ENCODE measurements at places on chromosomes 3 and 15.
A peak's percentile ranks its signal among the peaks of the same experiment; 100 is the strongest.

- no peak for DNase-seq
These were observed 1.1 kb downstream of the SEC11A start for GRCh38 chr15:84714821-84715220.

GRCh38 chr3:6799264-6799915 lies 61.5 kb upstream of the GRM7 start:
- DNase-seq = peak; percentile 2

- DNase-seq = no peak
These were observed 47.1 kb upstream of the MECOM start for GRCh38 chr3:169710619-169711018.

GRCh38 chr15:76799760-76800159 lies 105.4 kb downstream of the SCAPER start:
- DNase-seq = no peak

GRCh38 chr3:164144824-164145223 lies 933.5 kb downstream of the SI start:
- no peak for DNase-seq

- no peak for DNase-seq
These were observed 26.4 kb downstream of the CD47 start for GRCh38 chr3:108064293-108064887.

GRCh38 chr3:78791753-78792152 lies 976.0 kb downstream of the ROBO1 start:
- DNase-seq = no peak

- no peak for DNase-seq
These were observed 386.5 kb downstream of the LRTM1 start for GRCh38 chr3:54541369-54541768.

GRCh38 chr15:42385206-42385979 lies 26.1 kb downstream of the CAPN3 start:
- no peak for DNase-seq

DNA sequence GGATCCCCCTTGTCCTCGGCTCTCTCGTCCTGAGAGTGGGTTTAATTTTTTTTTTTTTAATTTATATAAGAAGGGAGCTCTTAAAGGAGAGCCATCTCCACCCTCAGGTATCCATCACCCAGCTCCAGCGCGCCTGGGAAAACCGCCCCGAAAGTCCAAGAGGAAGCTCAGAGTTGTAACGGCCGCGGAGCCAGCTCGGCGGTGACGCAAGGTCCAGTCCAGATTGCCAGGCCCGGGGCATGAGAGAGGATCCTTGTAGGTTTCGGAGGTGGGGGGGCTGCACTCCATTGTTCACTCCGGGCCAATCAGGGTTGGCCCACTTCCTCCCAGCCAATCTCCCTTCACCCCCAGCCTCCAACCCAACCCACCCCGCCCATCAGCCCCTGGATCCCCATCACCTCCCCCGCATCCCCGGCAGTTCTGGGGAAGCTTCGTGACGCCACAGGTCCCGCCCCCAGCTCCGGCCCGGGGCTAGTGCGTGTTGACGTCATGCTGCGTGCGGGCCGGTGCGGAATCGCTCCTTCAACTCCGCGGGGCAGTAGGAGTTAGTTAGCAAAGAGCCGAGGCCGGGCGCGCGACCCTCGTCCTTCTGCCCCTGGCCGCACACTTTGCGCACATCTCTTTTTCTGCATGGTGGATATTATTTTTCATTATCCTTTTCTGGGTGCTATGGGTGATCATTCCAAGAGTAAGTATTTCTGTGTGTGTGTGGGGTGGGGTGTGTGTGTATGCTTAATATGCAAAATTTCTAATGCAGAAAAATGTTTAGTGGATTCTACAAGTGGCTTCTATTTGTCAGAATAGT lies at the start of gene ISL2:
Gene ISL2, plus strand, starts transcription at position 520 of the 805 bp plus-strand sequence. Its CDS starts 111 bp downstream, at position 631.
- peak; percentile 36 for DNase-seq

GRCh38 chr3:131082871-131083863 lies 56.5 kb downstream of the NEK11 start:
- no peak for DNase-seq

GRCh38 chr3:150235799-150236198 lies 172.3 kb upstream of the TSC22D2 start:
- DNase-seq = no peak

DNA sequence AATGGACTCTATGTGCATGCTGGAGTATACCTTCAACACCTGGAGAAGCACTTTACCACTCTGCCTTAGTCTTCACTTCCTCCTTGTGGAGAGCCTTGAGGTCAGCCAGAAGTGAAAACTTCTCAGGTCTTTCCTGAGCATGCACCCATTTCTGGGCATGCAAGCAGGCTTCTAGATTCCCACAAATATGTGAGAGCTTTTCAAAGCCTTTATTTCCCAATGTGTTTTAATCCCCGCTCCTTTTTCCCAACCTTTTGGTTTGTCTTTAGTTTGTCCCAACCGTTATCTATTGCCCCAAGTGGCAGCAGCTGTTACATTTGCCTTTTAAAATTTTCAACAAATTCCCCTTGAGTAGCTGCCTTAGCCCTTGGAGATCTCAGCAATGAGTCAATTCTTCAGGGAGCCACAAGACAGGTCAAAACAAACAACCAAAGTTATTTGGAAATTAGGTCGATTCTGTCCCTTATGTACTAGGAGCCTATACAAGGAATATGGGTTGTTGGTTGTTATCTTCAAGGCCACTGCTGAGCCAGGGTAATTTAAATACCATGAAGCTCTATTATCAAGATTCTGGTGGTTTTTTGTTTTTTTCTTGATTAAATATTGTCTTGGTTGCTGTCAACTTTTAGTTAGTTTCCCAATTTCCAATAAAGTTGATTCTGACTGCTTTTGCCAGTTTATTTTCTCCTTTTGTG lies 44.4 kb downstream of the LSM3 start:
- DNase-seq = no peak

DNA sequence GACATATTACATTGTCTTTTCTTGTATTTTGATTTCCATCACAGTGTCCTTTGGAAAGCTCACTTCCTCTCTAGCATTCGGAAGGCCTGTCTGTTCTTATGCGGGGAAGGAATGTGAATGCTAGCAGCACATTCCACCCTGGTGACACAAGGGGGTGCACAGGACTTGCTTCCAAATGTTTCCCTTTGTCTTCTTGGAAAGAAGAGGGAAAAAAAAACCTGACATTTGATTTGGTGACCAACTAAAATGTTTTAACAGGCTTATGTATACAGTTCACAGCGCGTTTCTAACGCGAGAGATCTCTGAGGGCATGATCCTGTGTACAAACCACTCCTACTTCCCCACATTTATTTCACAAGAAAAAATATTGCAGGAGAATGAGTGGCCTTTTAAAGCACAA lies 107.6 kb upstream of the FXR1 start:
- no peak for DNase-seq

DNA sequence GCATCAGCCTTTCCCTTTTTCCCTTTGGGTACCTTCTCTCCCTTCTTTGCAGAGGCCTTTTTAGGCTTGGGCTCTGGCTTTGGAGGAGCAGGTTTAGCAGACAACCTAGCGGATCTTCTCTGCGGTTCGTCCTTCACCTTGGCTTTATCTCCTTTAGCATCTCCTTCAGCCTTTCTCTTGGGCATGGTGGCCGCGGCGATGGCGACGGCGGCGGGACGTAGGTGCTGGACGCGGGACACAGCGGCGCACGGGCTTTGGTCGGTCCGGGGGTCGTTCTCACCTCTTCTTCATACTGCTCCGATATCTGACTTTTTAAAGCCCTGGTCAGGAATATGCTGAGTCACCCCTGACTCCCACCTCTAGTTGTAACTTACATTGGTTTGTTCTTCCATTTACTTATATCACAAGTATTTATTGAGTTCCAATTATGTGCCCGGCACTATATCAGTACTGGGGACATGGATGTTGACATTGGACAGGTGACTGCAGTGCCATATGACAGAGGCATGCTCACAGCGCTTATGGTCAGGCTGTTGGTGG lies 43.1 kb upstream of the SH3BP5 start:
- DNase-seq = no peak

GRCh38 chr3:133874344-133874743 lies 21.3 kb downstream of the RAB6B start:
- no peak for DNase-seq

DNA sequence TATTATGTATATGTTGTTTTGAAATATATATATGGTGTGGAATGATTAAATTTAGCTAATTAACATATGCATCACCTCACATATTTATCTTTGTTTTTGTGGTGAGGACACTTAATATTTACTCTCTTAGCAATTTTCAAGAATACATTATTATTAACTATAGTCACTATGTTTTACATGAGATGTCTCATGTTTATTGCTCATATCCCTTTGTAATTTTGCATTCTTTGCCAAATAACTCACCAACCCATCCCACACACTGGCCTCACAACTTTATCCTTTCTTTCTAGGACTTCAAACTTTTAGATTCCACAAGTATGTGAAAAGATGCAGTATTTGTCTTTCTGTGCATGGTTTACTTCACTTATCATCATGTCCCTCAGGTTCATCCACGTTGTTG lies 950.2 kb upstream of the CADM2 start:
- no peak for DNase-seq
